ENCODE measurements at places on chromosomes 2 and 18.

- DNase-seq = no peak
Measured at GRCh38 chr2:226909126-226909525, 73.3 kb downstream of the RHBDD1 start.

DNA sequence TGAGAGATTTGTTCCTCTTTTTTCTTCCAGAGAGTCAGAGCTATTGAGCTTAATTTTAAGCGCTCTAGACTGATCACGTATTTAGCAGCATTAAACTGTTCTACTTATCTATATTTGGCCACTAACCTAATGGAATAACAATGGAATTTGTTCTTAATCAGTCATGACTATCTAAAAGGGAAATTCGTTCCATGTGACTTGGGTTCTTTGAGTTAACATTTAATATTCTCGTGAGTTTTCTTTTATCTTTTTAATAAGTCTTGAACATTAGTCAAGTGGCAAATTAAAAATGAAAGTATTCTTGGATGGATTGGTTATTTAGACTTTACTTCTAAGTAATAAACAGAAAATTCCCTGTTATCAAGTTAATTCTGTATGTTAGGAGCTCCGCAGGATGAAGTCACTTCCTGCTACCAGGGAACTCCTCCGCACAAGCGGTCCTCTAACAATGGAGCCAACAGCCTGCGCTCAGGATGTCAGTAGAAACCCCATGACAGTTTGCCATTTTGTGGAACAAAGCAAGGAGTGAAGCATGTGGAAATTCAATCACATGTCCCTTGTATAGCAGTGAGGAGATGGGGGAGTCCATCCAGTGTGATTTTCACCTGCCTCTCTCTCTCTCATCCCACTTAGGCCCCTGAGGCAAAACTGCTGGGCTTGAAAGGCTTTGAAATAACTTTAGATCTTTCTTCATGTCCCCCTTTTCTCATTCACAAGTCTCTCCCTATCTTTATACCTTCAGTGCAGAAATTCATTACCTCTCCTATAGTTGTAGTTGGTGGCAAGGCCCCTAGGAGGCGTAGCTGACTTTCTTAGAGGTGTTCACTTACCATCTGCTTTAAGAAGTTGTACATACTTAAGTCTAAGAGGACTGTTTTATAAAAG lies 138.1 kb downstream of the WDR7 start:
- DNase-seq = peak; percentile 34

DNA sequence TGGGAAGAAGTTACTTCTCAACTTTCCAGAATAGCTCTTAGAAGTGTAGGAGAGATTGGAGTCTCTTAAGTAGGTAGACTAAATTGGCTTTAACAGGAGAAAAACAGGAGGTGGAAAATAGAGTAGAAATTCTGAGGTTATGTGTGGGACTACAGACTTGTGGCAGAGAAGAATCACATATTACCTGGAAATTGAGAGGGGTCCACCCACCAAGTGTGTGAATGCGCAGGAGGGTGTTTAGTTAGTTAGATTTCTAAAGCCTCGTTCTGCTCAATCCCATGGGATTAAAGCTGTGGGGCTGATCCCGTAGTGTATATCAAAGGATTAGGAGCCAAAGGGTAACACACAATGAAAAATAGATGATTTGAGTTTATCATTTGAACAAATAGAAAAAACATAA lies 319.1 kb downstream of the TRIB2 start:
- no peak for DNase-seq

- DNase-seq = no peak
Measured at GRCh38 chr2:235802542-235802941, 308.7 kb downstream of the AGAP1 start.

DNA sequence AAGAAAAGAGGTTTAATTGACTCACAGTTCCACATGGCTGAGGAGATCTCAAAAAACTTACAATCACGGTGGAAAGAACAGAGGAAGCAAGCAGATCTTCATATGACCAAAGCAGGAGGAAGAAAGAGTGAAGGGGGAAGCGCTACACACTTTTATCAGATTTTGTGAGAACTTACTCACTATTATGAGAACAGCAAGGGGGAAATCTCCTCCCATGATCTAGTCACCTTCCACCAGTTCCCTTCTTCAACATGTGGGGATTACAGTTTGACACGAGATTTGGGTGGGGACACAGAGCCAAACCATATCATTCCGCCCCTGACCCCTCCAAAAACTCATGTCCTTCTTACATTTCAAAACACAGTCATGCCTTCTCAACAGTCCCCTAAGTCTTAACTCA lies 54.2 kb downstream of the G6PC2 start:
- DNase-seq = no peak

DNA sequence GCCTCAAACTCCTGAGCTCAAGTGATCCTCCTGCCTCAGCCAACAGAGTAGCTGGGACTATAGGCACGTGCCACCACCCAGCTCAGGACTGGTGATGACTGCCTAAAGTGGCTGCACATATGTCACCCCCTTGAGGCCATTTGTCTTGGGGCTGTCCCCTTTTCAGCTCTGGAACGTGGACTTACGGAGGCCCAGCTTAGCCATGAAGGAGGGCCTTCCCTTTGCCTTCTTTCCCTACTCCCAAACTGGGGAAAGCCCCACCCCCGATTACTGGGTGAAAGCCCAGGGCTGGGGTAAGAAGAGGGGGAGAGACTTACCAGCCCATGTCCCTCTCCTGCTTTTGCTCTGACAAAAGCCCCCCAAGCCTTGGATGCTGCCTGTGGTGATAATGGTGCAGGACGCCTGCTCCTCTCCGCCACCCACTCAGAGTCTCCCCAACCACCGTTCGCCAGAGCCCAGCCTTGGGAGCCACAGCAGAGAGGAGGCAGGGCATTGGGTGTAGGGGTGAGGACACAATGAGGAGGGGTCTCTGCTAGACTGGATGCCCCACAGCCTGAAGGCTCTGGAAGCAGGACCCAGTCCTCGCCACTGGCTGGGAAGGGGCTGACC lies 2.5 kb upstream of the DUSP2 start:
- DNase-seq = no peak

DNA sequence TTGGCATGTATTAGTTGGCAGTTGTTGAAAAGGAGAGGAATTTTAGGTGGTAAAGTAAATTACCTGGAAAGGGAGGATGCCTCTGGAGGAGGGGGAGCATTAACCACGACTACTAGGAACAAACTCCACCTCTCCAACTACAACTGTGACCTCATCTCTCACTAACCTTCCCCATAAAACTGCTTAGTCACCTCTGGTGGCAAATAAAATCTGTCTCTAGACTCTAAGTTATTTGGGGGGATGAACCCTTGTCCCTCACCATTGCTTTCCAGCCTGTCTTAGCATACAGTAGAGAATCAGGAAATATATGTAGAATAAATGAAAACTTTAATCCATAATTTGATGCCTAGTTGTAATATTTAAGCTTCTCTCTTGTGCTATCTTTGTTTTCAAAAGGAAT lies 27.6 kb upstream of the MYO1B start:
- DNase-seq = peak; percentile 68

GRCh38 chr2:120937686-120938044 lies 202.0 kb downstream of the GLI2 start:
- no peak for DNase-seq

DNA sequence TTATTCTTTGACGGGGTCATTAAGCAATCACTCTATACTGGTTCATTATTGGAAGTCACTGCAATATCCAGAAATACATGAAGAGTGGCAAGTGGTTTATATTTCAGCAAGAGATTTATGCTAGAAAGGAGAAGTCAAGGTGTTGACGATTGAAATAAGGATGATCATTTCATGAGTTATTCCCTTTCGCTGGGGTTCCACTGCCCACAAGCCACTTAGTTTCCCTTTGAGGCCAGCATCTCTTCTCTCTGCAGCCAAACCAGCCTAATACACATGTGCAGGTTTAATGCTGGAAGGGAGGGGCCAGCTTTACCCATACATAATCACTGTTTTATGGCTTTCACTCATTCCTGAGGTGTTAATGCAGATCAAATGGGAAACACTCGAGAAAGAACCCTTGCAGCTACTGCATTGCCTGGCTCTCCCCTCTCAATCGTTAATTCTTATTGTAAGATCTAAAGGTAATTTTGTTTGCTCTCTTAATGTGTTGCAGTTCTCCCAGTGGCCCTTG lies 108.4 kb downstream of the MEIS1 start:
- DNase-seq = no peak

DNA sequence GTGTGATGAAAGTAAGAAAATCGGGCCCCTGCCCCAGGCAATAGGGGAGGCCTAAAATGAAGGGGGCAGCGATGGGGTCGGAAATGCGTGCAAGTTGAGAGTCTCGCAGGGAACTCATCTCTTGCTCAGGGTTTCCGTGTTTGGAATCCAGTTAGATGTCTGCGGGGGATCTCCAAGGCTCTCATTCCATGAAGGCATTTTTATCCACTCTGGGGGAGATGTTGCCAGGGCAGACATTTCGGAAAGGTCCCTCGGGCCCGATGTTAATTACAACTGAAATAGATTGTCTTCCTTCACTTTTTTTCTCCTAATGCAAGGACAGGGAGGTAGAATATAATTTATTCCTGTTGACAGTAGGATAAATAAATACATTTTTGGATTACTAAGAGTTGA lies 12.8 kb upstream of the SKOR2 start:
- DNase-seq = no peak

- no peak for DNase-seq
Measured at GRCh38 chr2:10238396-10238795, 64.3 kb upstream of the HPCAL1 start.

DNA sequence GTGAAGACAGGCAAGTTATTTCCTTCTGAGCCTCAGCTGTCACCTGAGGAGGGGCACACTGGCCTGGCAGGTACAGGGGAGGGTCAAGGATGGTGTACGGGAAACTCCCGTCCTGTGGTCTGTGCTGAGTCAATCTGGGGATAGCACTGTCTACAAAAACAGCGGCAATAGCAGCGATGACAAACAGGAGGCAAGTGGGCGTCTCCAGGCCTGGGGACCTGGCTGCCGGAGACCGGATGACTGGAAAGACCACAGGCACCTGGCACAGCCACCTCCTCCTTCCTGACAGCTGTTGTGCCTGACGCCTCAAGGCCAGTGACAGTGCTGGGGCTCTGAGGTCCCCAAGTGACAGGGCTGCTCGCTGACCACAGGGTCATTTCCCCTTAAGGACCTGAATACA lies 202.1 kb upstream of the HS6ST1 start:
- DNase-seq = no peak

DNA sequence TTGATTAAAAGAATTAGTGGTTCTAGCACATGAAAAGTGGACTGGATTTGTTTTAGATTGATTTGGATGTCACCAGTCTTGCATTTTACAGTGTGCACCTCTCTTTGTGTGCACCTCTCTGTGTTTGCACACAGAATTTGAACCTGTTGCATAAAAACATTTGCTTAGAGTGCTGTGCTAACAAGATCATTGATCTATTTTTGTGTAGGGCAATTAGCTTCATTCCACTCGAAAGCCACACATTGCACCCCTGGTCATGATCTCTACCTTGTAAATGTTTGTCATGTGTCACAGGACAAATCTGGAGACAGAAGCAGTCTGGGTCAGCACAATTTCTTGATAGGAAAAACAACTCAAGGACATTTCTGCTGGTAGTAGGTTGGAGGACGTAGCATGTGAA lies 258.7 kb upstream of the LINC00305 start:
- no peak for DNase-seq

DNA sequence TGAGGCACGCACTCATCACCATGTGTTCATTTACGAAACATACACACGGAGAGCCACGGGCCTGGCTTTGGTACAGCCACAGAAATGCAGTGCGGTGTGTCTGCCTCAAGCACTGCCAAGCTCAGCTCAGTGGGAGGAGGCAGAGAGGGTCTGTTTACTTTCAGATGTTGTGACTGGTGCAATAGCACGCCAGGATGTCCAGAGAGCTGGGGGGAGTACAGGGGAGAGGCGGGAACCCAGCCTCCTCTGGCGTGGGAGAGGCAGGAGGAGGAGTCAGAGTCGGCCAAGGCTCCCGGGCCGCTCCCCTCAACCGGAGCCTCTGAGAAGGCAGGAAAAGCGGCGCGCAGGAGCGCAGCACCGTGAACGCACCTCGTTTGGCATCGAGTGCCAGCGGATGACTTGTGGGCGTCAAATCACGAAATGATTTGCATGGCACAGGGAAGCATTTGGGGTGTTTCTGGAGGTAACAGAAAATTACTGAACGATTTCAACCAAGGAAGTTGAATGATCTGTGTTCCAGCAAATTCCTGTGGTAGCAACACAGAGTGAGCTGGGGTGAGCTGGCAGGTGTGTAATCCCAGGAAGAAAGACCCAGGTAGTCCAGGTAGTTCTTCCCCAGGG lies 143.0 kb downstream of the ZNF516 start:
- DNase-seq = peak; percentile 31

DNA sequence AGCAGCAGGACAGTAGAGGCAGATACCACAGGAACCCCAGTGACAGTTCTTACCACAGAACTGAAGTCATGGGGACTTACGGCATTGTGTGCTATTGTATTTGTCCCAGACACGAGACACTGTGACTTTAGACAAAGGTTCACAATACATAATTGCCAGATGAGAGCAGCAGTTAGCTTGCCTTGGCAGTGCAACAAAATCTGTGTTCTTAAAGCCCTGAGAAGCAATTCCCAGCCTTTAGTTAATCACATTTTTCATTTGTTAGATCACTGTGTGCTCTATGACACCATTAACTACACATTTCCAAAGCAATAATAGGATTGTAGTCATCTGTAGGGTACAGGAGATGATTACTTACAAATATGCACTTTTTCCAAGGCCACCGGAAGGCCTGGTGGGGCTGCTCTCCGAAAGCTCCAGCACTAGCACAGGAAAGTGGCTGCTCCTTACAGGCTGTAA lies 97.5 kb upstream of the LDLRAD4 start:
- no peak for DNase-seq

DNA sequence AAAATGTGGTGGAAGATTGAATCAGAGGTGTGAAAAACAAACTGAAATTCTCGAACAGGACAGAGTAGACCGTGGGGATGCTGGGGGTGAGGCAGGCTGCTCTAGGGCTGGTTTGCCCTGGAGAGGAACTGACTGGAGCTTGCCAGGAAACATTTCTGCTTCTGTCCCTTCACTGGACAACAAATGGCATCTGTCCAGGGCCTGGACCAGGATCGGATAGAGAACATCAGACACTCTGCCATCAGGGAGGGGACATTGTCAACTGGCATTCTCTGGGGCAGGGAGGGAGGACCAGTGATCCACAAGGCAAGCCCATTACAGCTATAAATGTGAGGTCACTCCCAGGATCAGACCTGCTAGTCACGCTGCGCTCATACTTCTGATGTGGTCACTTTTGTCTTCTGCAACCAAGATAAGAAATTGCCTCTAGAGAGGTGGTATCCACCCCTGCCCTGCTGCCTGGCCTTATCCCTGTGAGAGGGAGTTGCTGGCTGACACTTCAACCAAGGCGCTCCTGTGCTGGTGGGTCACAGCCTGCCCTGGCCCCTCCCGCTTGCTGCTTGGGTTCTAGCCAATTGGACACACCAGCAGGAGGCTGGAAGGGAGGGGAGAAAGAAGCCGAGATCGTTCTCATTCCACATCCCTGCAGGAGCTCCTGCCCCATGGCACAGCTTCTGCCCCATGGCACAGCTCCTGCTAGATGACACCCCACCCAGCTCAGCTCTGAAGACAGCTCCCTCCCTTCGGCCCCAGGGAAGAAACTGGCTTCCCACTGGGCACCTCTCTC lies 8.7 kb downstream of the NPPC start:
- no peak for DNase-seq
